ENCODE measurements at places on chromosomes 13 and 19.

DNA sequence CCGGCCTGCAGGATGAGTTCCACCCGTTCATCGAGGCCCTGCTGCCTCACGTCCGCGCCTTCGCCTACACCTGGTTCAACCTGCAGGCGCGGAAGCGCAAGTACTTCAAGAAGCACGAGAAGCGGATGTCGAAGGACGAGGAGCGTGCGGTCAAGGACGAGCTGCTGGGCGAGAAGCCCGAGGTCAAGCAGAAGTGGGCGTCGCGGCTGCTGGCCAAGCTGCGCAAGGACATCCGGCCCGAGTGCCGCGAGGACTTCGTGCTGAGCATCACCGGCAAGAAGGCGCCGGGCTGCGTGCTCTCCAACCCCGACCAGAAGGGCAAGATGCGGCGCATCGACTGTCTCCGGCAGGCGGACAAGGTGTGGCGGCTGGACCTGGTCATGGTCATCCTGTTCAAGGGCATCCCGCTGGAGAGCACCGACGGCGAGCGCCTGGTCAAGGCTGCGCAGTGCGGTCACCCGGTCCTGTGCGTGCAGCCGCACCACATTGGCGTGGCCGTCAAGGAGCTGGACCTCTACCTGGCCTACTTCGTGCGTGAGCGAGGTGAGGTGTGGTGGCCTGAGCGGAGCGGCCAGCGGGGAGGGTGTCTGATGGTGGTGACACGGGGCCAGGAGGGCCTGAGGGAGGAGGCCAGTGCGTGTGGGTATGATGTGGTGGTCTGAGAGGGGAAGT lies 15.5 kb downstream of the NFIC start:
- H3K4me1 ChIP-seq, result peaks cover 21% of the 10 kb centered on the region
- DNase-seq, result no peak
- peak overlapping the region; percentile 26 for H3K27ac ChIP-seq
- H3K27me3 ChIP-seq, result no peaks in the 10 kb centered on the region
- H3K4me3 ChIP-seq, result peak overlapping the region; percentile 11

DNA sequence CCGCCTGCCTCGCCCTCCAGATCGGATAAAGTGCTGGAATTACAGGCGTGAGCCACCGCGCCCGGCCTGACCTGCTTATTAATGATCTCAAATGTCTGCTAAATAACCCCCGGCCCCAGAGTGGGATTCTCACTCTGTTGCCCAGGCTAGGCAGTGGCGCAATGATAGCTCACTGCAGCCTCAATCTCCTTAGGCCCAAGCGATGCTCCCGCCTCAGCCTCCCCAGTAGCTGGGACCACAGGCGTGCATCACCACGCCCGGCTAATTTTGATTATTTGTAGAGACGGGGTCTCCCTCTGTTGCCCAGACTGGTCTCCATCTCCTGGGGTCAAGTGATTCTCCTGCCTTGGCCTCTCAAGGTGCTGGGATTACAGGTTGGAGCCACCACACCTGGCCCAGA lies 626 bp upstream of the ATP5F1D start:
- peak overlapping the region; percentile 93 for H3K27ac ChIP-seq
- peak overlapping the region; percentile 97 for H3K4me3 ChIP-seq
- peaks cover 50% of the 10 kb centered on the region for H3K4me1 ChIP-seq
- H3K27me3 ChIP-seq, result no peaks in the 10 kb centered on the region
- DNase-seq, result no peak

GRCh38 chr19:455031-455705 lies 5.7 kb downstream of the SHC2 start:
- no peaks in the 10 kb centered on the region for H3K36me3 ChIP-seq
- no peak for DNase-seq
- no peaks in the 10 kb centered on the region for H3K4me1 ChIP-seq
- no peak overlapping the region for H3K4me3 ChIP-seq

DNA sequence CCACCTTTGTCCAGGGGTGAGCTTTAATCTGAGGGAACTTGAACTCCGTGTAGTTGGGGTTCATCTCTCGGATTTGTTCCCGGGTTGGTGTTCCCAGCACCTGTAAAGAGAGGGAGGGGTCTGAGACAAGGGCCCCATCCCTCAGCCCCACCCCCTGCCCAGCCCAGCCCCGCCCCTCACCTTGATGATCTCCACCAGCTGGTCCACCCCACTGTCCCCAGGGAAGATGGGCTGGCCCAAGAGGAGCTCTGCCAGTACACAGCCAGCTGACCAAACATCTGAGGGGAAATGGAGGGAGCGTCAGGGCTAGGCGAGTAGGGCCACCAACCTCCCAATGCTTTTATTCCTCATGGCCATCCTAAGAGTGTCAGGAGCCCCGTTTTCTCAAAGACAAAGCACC lies 9.3 kb downstream of the GSK3A start:
- DNase-seq, result no peak
- H3K4me1 ChIP-seq, result no peaks in the 10 kb centered on the region
- H3K4me3 ChIP-seq, result no peak overlapping the region
- H3K27me3 ChIP-seq, result no peaks in the 10 kb centered on the region
- H3K36me3 ChIP-seq, result peaks cover 10% of the 10 kb centered on the region
- H3K27ac ChIP-seq, result no peak overlapping the region

DNA sequence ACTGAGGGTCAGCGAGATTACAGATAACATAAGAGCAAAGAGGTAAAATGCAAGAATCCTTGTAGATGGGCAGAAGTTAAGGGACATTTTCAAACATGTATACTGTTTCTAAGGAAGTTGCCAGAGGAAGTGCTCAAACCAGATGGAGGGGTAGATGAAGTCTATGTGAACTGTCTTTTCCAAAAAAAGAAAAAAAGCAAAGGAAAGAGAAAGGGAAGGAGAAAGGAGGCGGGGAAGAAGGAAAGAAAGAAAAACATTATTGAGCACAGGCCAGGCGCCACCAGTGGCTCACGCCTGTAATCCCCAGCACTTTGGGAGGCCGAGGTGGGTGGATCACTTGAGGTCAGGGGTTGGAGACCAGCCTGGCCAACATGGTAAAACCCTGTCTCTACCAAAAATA lies 5.3 kb downstream of the DMAC2 start:
- H3K27me3 ChIP-seq, result no peaks in the 10 kb centered on the region
- no peak overlapping the region for H3K4me3 ChIP-seq
- no peaks in the 10 kb centered on the region for H3K36me3 ChIP-seq
- H3K4me1 ChIP-seq, result no peaks in the 10 kb centered on the region

- no peak for DNase-seq
- H3K27me3 ChIP-seq, result no peaks in the 10 kb centered on the region
- H3K36me3 ChIP-seq, result no peaks in the 10 kb centered on the region
- no peaks in the 10 kb centered on the region for H3K4me1 ChIP-seq
- no peak overlapping the region for H3K4me3 ChIP-seq
Observed at GRCh38 chr13:59823486-59823885, 340.2 kb downstream of the DIAPH3 start.

GRCh38 chr13:25796474-25796873 lies 255.3 kb downstream of the SHISA2 start:
- no peak for DNase-seq
- no peak overlapping the region for H3K4me3 ChIP-seq
- no peaks in the 10 kb centered on the region for H3K36me3 ChIP-seq
- no peak overlapping the region for H3K27ac ChIP-seq

DNA sequence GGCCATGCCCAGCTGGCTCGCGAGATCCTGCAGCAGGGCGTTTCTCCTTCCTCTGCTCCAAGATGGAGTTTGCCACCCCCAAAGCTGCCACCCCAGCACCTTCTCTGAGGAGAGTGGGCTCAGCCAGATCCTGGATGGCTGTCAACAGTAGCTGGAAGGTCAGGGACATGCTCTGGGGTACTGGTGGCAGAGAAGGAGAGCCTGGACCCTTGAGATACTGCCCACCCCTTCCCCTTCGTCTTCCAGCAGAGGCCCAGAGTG lies 11.6 kb downstream of the IRGC start:
- no peak for DNase-seq
- H3K4me1 ChIP-seq, result no peaks in the 10 kb centered on the region
- H3K27ac ChIP-seq, result no peak overlapping the region
- H3K27me3 ChIP-seq, result no peaks in the 10 kb centered on the region
- no peaks in the 10 kb centered on the region for H3K36me3 ChIP-seq

GRCh38 chr13:93304868-93305613 lies 78.4 kb downstream of the GPC6 start:
- H3K27me3 ChIP-seq, result no peaks in the 10 kb centered on the region
- no peak for DNase-seq
- no peak overlapping the region for H3K4me3 ChIP-seq
- no peaks in the 10 kb centered on the region for H3K4me1 ChIP-seq
- no peaks in the 10 kb centered on the region for H3K36me3 ChIP-seq

DNA sequence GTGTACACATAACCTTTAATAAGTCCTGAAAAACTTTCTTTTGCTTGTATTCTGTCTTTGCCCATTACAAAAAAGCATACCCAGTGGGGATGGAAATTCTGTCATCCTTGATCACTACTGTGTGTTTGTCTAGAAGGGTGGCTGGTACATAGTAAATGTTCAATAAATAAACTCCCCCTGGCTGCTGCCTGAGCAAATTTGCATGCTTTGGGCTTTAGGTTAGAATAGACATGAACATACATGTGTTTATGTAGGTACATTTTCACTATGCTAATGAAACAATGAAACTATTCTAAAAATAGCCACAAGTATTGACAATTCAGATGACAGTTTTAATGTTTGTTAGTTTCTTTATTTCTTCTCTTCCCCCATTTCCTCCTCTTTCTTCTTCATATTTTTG lies 36.1 kb downstream of the TNFSF13B start:
- H3K4me3 ChIP-seq, result no peak overlapping the region
- no peak overlapping the region for H3K27ac ChIP-seq
- H3K4me1 ChIP-seq, result no peaks in the 10 kb centered on the region
- DNase-seq, result no peak
- no peaks in the 10 kb centered on the region for H3K36me3 ChIP-seq
- H3K27me3 ChIP-seq, result no peaks in the 10 kb centered on the region

GRCh38 chr19:1090731-1091543 lies 4.2 kb downstream of the POLR2E start:
- H3K4me3 ChIP-seq, result no peak overlapping the region
- no peaks in the 10 kb centered on the region for H3K27me3 ChIP-seq
- DNase-seq, result no peak
- H3K36me3 ChIP-seq, result no peaks in the 10 kb centered on the region
- peaks cover 5% of the 10 kb centered on the region for H3K4me1 ChIP-seq

GRCh38 chr13:110265341-110265681 lies 41.6 kb downstream of the COL4A1 start:
- no peak for DNase-seq
- H3K27ac ChIP-seq, result peak overlapping the region; percentile 75
- peak overlapping the region; percentile 47 for H3K4me3 ChIP-seq
- H3K27me3 ChIP-seq, result no peaks in the 10 kb centered on the region

- H3K36me3 ChIP-seq, result no peaks in the 10 kb centered on the region
- H3K4me3 ChIP-seq, result no peak overlapping the region
- H3K27me3 ChIP-seq, result no peaks in the 10 kb centered on the region
- H3K27ac ChIP-seq, result no peak overlapping the region
- no peak for DNase-seq
Observed at GRCh38 chr13:51887468-51887867, 25.7 kb downstream of the CCDC70 start.

GRCh38 chr13:45681113-45681512 lies 21.0 kb upstream of the CBY2 start:
- DNase-seq, result no peak
- no peaks in the 10 kb centered on the region for H3K36me3 ChIP-seq
- H3K27me3 ChIP-seq, result no peaks in the 10 kb centered on the region
- no peak overlapping the region for H3K27ac ChIP-seq

DNA sequence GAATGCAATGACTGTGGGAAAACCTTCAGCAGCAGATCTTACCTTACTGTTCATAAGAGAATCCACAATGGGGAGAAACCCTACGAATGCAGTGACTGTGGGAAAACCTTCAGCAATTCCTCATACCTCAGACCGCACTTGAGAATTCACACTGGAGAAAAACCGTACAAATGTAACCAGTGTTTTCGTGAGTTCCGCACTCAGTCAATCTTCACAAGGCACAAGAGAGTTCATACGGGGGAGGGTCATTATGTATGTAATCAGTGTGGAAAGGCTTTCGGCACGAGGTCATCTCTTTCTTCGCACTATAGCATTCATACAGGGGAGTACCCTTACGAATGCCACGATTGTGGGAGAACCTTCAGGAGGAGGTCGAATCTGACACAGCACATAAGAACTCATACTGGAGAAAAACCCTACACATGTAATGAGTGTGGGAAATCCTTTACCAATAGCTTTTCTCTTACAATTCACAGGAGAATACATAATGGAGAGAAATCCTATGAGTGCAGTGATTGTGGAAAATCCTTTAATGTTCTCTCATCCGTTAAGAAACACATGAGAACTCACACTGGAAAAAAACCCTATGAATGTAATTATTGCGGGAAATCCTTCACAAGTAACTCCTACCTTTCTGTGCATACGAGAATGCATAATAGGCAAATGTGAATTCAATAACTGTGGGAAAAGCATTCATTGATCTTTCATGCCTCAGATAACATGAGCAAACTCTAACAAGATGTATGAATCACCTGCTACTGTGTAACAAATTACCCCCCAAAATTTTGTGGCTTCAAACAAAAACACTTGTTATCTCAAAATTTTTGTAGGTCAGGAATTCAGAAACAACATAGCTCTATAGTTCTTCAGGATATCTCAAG lies 13.8 kb downstream of the ZNF557 start:
- no peak overlapping the region for H3K27ac ChIP-seq
- peak overlapping the region; percentile 26 for H3K4me3 ChIP-seq
- no peaks in the 10 kb centered on the region for H3K4me1 ChIP-seq
- H3K27me3 ChIP-seq, result no peaks in the 10 kb centered on the region
- DNase-seq, result no peak

- H3K27ac ChIP-seq, result no peak overlapping the region
- no peak overlapping the region for H3K4me3 ChIP-seq
- H3K4me1 ChIP-seq, result no peaks in the 10 kb centered on the region
Observed at GRCh38 chr13:78061806-78062205, 143.2 kb upstream of the EDNRB start.

DNA sequence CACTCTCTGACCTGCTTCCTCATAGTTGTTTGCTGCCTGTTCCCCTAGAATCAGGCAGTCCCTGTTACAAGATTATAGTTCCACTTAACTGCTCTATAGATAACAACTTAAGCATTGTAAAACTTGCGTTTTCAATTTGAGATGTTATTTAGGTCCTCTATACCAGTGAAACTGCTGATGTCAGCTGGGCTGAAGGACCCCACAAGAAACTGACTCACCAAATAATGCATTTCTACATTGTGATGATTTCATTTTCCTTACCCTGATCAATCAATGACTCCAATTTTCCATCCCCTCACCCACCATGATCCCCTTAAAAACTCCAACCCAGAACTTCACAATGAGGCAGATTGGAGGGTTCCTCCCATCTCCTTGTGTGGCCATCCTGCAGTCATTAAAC lies 280.7 kb downstream of the SLITRK1 start:
- H3K4me1 ChIP-seq, result no peaks in the 10 kb centered on the region
- DNase-seq, result no peak
- H3K27me3 ChIP-seq, result no peaks in the 10 kb centered on the region
- H3K4me3 ChIP-seq, result no peak overlapping the region

- H3K4me1 ChIP-seq, result no peaks in the 10 kb centered on the region
- no peaks in the 10 kb centered on the region for H3K27me3 ChIP-seq
- no peak overlapping the region for H3K4me3 ChIP-seq
- H3K27ac ChIP-seq, result no peak overlapping the region
- H3K36me3 ChIP-seq, result no peaks in the 10 kb centered on the region
Observed at GRCh38 chr13:76773448-76774094, 112.6 kb downstream of the KCTD12 start.

GRCh38 chr19:8481616-8482015 lies 20.8 kb downstream of the PRAM1 start:
- H3K4me1 ChIP-seq, result peaks cover 3% of the 10 kb centered on the region
- H3K27ac ChIP-seq, result no peak overlapping the region
- DNase-seq, result no peak

All from breast epithelium (tissue), 4 donors.